ENCODE measurements at places on chromosomes 4 and X.

DNA sequence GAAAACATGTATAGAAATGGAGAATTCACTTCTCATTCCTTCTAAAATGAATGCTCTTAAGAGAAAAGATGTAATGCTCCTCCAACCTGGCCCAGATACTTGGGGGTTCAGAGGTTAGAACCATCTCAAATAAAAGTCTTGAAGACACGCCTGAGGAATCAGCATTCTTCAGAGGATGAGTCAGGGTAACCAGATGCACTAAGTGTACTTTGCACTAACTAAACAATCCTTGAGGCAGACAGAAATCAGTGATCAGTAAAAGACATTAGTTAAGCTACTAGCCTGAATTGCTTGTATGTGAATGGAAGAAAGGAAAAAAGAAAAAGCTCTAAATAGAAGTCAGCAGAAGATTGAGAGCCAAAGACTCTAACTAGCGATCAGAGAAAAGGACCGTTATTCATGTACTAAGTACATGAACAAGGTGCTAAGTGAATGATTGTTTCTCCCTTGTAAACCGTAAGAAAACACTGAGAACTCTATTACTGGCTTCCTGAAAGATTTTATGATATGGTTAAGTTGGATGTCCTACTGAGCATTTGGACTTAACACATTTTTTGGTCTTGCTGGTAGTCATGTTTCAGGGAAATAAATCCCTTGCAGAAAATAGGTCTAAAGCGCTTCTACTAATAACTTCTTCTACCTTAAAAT lies 738.3 kb downstream of the STPG2 start:
- no peak for DNase-seq

DNA sequence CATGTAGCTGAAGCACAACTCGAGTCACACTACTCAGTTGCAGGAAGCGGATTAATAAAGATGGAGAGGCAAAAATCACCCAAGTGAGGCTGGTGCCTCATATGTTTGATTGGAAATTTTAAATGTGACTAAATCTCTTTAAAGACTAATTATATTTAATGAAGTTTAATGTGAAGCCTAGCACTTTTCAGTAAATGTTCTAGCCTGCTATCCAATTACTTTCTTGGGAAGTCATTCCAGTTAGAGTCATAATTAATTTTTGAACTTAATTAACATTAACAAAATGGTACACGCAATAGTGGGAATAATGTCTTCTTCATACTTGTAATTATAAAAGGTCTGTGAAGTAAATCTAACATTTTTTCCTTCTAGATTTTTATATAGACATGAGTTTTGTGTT lies 20.6 kb downstream of the F11 start:
- no peak for DNase-seq

DNA sequence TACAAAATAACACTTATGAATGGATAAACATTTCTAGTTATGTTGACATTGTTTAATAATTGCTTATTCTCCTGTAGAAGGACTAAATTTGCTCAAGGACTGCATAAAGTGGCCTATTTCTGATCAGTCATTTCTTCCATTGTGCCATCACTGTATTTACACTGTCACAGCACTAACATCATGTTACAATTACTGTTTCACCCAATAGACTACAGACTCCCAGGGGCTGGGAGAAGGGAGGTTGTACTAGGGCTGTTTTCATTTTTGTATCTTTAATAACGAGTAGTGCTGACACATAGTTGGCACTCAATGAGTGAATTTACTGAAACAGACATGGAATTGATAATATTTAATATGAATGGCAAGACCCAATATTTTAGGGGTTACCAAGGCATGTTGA lies 139.5 kb downstream of the SLC10A7 start:
- no peak for DNase-seq

DNA sequence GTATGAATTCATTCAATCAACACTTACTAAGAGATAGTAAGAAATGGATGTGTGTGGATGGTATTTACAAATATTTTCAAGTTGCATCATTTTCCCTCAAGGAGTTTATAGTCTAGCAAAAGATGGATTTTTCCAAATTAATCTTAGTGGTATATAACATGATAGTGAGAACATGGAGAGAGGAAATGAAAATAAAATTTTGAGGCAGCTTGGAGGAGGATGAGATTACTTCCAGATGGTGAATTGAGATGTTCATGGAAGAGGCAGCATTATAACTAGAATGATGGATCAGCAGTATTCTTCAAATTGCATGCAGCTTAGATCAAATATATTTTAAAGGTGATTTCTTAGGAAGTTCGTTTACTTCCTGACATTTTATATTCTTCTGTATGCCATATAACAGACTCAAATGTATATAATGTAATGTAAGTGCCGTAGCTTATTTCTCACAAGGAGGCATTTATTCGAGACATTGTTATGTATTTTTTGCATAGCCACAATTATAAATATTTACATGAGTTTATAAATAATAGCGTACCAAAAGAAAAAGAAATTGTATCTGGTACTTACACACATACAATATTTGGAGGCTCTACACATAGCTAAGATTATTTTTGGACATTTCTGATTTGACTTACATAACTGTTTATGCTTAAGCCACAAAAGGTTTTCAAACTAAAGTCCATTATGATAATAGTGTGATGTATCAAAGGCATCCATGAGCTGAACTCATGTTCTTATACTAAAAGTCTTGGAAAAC lies 439.4 kb downstream of the SPRY1 start:
- no peak for DNase-seq

GRCh38 chrX:77505227-77505626 lies 58.0 kb downstream of the FGF16 start:
- DNase-seq, result peak; percentile 9

- DNase-seq, result no peak
Observed at GRCh38 chr4:5142726-5143125, 91.4 kb downstream of the STK32B start.

GRCh38 chr4:25484243-25484721 lies 107.2 kb downstream of the ANAPC4 start:
- no peak for DNase-seq

GRCh38 chrX:46209037-46209436 lies 336.2 kb downstream of the ZNF674 start:
- DNase-seq, result no peak

- no peak for DNase-seq
Observed at GRCh38 chrX:49951524-49952193, 29.3 kb downstream of the CLCN5 start.

DNA sequence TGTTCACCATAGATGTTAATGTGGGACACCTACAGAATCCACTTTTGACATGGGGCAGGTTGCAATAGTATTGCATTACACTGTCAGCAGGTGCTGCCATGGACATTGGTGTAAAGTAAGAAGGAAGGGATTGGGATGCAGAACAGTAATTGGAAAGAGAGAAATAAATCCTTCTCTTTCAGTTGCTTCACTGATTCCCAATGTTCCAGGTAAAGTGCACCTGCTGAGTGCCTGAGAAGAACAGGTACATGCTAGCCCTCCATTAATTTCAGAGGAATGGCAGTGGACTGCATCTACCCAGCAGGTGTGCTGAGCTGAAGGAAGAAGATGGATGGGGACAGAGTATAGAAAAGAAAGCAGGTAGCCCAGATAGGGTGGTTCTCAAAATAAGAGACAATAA lies 248.5 kb downstream of the TENM3 start:
- no peak for DNase-seq

- no peak for DNase-seq
Observed at GRCh38 chr4:120132935-120133334, 66.3 kb upstream of the MAD2L1 start.

- no peak for DNase-seq
Observed at GRCh38 chr4:4714331-4714730, 145.1 kb upstream of the MSX1 start.

DNA sequence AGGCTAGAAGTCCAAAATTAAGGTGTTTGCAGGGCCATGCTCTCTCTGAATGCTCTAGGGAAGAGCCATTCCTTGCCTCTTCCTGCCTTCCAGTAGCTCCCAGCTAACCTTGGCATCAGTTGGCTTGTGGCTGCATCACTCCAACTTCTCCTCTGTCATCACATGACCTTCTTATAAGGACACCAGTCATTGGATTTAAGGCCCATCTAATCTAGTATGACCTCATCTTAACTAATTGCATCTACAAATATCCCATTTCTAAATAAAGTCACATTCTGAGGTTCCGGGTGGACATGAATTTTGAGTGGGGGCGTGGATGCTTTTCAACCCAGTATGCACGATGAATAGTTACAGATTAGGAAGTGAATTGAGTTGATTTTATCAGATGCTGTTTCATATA lies 89.7 kb downstream of the DOCK11 start:
- DNase-seq, result no peak

DNA sequence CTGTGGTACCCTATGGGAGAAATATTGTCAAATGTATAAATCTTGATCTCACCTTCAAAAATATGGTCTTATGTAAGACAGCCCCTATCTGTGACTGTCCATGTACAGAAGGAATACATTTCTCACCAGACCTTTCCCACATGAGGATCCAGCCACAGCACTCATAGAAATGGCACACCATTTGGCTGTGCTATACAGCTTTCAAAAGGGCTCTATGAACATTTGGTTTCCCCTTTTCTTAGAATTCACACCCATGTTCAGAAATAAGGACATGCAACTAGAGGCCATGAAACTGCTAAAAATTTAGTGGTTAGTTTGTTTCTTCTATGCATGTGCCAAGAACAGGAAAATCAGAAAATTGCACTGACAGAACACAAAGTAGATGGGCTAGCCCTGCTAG lies 62.7 kb downstream of the ANTXR2 start:
- no peak for DNase-seq

- no peak for DNase-seq
Observed at GRCh38 chrX:22272613-22273012, at the start of gene CBLL2. Gene CBLL2 (plus strand): TSS chrX:22272913. CDS start chrX:22272992, 79 bp downstream.

GRCh38 chr4:772776-773175 lies 53.2 kb downstream of the CPLX1 start:
- DNase-seq, result no peak

- DNase-seq, result peak; percentile 0
Observed at GRCh38 chrX:96619588-96619987, 65.1 kb upstream of the DIAPH2 start.

- DNase-seq, result no peak
Observed at GRCh38 chr4:2343476-2343875, 75.0 kb downstream of the ZFYVE28 start.

- no peak for DNase-seq
Observed at GRCh38 chrX:110477593-110478228, 119.1 kb downstream of the RTL9 start.

DNA sequence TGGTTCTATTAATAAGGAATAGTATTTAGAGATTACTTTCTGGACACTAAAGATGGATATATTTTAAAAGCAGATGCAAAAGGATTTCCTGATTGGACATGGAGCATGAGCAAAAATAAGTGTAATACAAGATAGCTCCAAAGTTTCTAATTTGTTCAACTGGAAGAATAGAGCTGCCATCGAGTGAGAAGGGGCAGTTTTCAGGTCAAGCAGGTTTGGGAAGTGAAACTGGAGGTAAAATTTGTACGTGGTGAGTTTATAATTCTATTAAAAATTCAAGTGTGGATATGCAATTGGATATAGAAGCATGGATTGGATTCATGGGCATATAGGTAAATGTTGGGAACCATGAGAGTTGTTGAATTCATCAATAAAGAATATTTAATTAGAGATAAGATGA lies 31.8 kb downstream of the PRDM8 start:
- no peak for DNase-seq

GRCh38 chr4:27629532-27630225 lies 769.0 kb downstream of the STIM2 start:
- DNase-seq, result no peak

- DNase-seq, result no peak
Observed at GRCh38 chr4:146261041-146261440, 46.7 kb downstream of the REELD1 start.

Data from AG04449 (cell line).